ENCODE measurements at places on chromosomes 11 and 22. TPM values are rescaled to one million over a fixed set of nuclear protein-coding genes. Genes with fewer than 3 reads are reported as not detected.

APOA5 gene
- total RNA-seq = not detected

BCO2 gene
- 1.3 TPM for total RNA-seq

SPON1 gene
- 0.47 TPM for total RNA-seq

ACTN3 gene
- total RNA-seq = not detected

ZBTB44 gene
- 16.0 TPM for total RNA-seq

KCNQ1 gene
- 1.1 TPM for total RNA-seq

OR51B4 gene
- total RNA-seq = not detected

GGT5 gene
- total RNA-seq = 12.8 TPM

SLC6A5 gene
- not detected for total RNA-seq

MS4A3 gene
- total RNA-seq = not detected

MN1 gene
- 8.0 TPM for total RNA-seq

OR51E2 gene
- total RNA-seq = 0.06 TPM

SYT9 gene
- total RNA-seq = 0.10 TPM

MAPK8IP2 gene
- 0.58 TPM for total RNA-seq

KLHDC7B gene
- total RNA-seq = not detected

OR4C13 gene
- not detected for total RNA-seq

SCGB1A1 gene
- total RNA-seq = not detected

PRR5 gene
- total RNA-seq = 27.8 TPM

PYGM gene
- total RNA-seq = not detected

CCDC87 gene
- total RNA-seq = 0.18 TPM

SCGB2A2 gene
- not detected for total RNA-seq

OR9Q1 gene
- total RNA-seq = not detected

SRSF8 gene
- total RNA-seq = 30.2 TPM

KCNJ11 gene
- total RNA-seq = 1.0 TPM

CRACR2B gene
- 13.5 TPM for total RNA-seq

PRDM11 gene
- 7.6 TPM for total RNA-seq

CHEK2 gene
- total RNA-seq = 8.5 TPM

ANKK1 gene
- total RNA-seq = 0.12 TPM

UPK2 gene
- total RNA-seq = not detected

CCDC157 gene
- total RNA-seq = 1.8 TPM

OTOG gene
- total RNA-seq = not detected

SART1 gene
- total RNA-seq = 34.8 TPM

FAM227A gene
- 1.9 TPM for total RNA-seq

TUB gene
- 1.8 TPM for total RNA-seq

TMEM126A gene
- total RNA-seq = 26.3 TPM

DENND6B gene
- 15.2 TPM for total RNA-seq

Data from glomerular endothelial cell (primary cell).